ENCODE measurements at places on chromosomes 2 and 18.

GRCh38 chr2:96102596-96103186 lies 13.7 kb downstream of the ADRA2B start:
- DNase-seq = no peak

DNA sequence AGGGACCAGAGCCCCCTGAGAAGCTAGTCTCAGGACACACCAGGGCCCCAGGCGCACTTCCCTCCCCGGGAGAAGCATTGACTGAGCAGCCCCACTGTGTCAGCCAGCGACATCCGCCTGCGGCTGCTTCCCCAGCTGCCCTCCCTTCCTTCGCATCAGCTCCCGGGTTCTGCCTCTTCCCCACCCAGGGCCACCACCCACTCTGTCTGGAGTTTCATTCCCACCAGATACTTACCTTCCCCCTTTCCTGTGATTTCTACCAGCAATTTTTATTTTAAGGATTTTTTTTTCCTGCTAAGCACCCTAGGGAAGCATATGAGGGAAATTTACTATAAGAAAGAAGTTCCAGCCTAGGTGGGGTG lies 99.2 kb downstream of the SMAD7 start:
- no peak for DNase-seq

GRCh38 chr2:26886736-26887135 lies 38.8 kb downstream of the DPYSL5 start:
- no peak for DNase-seq

GRCh38 chr2:19710230-19710629 lies 191.6 kb downstream of the TTC32 start:
- DNase-seq = no peak

DNA sequence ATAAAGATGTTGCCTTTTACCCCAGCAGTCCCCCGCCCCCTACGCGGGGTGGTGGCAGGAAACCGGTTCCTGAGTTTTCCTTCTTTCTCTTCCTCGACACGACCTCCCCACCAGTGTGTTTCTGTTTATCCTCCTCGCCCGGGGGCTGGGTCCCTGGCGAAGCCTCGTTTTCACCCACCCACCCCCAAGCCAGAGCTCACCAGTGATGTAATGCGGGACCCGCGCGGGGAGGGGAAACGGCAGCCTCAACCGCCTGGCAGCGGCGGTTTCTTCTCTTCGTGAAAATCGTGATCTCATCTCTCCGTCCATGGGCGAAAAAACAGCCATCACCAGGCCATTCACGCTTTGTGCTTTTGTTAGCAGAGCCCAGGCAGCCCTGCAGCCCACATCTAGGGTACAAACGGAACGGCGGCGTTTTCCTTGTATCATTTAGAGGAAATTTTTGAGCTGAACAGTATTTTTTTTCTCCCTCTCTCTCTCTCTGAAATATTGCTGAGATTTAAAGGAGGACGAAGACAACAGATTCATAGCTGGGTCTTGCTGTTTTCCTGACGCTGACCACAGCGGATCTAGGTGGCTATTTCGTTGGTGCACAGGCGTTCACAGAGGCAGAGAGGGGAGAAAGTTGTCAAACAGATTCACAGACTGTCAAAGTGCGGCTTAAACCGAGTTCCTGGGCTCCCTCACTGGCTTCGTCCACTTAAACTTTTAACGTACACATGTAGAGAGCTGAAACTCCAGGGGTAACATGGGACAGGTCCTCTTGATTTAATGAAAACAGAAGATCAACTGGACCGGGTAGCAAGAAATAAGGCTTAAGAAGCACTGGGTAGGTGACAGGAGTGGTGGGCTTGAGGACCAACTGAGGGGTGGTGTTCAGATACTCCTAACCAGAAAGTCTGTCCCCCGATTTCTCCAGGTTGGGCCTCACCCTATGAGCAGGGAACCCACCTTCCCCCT lies 21.9 kb upstream of the PAX3 start:
- DNase-seq = no peak

DNA sequence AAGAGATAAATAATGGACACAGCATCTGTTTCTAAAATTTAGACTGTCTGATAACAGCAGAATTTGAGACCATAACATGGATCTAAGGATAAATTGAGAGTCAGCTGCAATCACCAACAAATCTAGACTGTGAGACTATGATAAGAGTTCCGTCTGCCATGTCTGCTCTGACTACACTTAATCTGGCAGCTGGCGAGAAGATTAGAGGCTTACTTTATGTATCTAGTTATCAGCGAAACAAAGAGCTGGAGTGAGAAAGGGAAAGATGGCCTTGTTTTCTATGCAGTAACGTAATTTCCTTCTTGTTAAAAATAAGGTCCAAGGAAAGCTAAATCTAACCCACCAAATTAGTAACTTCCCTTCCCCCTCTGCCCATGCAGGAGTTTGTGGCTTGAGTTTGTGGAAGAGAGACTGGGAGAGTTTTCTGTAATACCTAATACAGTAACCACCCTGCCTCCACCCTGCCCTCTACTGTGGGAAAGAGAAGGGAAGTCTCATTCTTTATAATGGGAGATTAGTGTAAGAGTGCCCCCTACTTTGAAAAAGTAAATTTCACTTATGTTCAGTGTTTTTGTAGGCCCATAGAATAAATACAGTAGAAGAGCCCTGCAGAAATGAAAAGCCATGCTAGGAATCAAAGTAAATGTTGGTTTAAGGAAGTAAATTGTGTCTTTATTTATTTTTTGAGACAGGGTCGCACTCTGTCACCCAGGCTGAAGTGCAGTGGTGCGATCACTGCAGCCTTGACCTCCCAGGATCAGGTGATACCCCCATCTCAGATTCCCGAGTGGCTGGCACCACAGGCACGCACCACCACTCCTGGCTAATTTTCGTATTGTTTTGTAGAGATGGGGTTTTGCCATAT lies 27.5 kb downstream of the EML4 start:
- no peak for DNase-seq

DNA sequence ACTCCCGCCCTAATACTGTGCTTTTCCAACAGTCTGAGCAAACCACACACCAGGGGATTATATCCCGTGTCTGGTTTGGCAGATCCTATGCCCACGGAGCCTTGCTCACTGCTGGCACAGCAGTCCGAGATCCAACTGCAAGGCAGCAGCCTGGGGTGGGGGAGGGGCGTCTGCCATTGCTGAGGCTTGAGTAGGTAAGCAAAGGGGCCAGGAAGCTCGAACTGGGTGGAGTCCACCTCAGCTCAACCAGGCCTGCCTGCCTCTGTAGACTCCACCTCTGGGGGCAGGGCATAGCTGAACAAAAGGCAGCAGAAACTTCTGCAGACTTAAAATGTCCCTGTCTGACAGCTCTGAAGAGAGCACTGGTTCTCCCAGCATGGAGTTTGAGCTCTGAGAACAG lies 44.2 kb downstream of the LNPK start:
- no peak for DNase-seq

- DNase-seq = no peak
These were observed 1238.4 kb upstream of the NXPH2 start for GRCh38 chr2:140018541-140018940.

DNA sequence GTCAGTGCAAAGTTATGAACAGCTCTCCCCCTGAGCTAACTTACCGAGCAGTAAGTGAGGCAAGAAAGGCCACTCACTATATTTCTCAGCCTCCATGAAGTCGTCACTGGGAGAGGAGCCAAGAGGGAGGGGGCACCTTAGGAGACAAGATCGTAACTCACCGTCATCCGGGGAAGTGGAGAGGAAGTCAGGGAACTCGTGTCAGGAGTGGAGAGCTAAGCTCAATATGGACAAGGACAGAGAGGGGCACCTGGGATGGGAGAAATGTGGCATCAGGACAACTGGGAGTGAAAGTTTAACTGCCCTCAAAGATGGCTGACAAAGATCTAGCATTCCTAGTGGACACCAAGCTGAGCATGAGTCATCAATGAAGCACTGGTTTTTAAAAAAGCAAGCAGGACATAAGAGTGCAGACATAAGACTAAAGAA lies 37.1 kb downstream of the BCL11A start:
- no peak for DNase-seq

DNA sequence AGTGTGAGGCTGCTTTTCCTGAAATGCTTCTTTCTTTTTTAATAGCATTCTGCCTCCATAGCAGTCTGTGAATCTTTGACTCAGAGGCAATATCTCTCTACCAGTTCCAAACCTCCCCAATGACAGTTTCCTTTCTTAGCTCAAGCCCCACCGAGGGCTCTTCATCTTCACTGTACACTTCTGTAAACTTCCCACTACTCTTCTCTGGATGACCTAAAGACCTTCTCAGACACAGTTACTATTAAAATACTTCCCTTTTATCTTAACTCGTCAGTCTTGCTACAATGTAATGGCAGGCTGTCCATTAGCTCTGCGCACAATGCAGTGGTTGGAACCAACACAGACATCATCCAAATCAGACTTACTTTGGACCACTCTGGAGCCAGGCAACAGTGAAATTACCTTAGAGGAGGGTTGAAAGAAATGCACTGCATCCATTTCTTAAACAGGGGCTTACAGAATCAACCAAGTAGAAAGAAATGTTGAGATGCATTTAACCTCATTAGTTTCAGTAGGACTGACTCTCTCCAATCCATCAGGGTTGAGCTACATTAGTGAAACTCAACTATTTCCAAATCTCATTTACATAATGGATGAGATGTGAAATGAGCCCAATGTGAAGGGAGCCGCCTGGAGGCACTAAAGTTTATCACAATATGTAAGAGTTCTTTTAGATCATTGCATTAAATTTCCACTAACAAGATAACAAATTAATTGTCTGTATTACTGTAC lies 343.8 kb downstream of the SETBP1 start:
- no peak for DNase-seq

DNA sequence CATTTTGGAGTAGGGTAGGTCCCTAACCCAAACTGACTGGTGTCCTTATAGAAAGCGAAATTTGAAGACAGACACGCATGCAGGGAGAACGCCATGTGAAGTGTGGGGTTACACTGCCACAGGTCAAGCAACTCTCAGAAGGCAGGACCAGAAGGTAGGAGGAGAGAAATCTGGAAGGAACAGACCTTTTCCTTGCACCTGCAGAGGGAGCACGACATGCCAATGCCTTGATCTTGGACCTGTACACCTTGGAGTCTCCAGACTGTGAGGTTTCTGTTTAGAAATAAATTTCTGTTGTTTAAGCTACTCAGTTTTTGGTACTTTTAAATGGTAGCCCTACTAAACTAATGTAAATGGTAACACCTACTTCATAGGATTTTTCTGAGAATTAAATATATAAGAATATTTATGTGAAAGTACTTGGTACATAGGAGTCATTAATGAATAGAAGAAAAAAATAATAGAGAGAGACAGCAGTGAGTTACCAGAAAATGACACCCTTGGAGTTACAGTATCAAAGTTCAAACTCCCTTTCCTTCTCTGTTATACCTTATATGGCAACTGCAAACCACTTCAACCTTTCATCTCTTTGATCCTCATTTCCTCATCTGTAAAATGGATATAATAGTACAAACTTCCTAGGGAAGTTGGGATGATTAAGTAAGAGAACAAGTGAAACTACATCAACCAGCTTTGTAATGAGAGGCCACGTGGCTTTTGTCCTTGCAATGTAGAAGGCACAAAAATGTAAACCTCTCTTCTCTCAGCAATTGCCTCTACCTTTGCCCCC lies 184.9 kb upstream of the PARD3B start:
- DNase-seq = no peak

- DNase-seq = peak; percentile 18
These were observed 79.0 kb downstream of the HDAC4 start for GRCh38 chr2:239321596-239322415.
